ENCODE measurements at places on chromosomes 7 and 10.

- no peak for DNase-seq
These were observed 52.0 kb downstream of the LRRC4 start for GRCh38 chr7:127979113-127979727.

- DNase-seq: no peak
These were observed 33.5 kb downstream of the DPY19L1 start for GRCh38 chr7:35003679-35004303.

- DNase-seq: peak; percentile 14
These were observed 45.2 kb upstream of the MSMB start for GRCh38 chr10:46091080-46091827.

- no peak for DNase-seq
These were observed 639.9 kb downstream of the TYW1 start for GRCh38 chr7:67636348-67637022.

DNA sequence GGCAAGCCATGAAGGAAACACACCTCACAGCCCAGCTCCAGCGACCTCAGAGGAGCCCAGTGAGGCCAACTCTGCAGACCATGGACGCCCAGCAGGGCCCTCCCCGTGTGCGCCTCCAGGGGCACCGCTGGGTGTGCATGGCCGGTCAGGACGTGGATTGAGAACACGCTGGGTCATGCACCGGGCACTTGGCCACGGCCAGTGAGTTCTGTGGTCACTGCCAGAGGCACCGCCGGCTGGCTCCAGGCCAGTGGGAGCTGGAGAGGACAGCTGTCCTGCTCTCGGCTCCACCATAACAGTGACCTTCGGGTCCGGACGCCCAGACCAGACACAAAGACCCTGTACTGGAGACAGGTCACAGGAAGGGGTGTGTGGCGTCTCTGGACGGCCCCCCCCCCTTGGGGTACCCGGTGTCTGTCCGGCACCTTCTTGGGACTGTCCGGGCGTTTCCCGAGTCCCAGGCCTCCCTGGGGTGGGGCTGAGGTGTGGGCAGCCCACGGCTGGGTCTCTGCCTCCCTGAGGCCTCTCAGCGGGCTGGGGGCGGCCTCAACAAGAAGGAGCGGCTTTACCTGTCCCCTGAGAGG, 50.4 kb upstream of the NKX6-2 start:
- no peak for DNase-seq

DNA sequence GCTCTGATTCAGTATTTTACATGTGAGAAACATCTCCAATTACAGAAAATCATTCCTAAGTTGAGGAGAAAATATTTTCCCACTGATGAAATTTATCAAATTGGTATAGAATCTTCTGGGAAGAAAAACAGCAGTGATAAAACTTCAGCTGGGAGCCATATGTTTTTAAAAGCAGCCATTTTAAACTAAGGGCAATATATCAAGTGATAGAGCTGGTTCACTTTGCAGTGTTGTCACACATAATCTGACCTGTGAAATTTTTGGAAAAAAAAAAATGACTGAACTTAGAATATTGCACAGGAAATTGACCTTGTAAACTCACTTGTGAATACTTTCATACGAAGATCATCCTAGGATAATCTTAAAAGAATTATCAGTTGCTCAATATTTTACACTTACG, 10.5 kb upstream of the EZH2 start:
- DNase-seq: no peak

Data from activated naive CD4-positive, alpha-beta T cell treated with anti-CD3 and anti-CD28 coated beads, Interleukin-2, amount 50 U/mL, for 16 hours (primary cell).